PC-3 (cell line): ENCODE measurements at places on chromosomes 13 and 19. TPM values are rescaled to one million over a fixed set of nuclear protein-coding genes. Genes with fewer than 3 reads are reported as not detected.

Gene CLEC4M
- total RNA-seq, result not detected in 2 replicates

DNA sequence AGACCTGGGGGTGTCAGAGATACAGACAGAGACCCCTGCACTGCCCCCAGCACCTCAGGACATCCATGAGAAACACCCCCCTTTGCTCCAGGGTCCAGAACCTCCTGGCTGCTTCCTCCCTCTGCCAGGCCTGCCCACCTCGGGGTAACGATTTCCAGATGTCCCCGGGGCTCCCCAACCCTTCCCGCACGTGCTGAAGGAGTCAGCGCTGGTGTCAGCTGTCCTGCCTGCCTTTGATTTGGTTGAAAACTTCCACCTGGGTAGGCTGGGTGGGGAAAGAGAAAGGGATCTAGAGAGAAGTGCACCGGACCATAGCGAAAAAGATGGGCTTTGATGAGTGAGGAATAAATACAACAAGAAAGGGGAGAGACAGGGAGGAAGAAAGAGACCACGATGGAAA is 1.5 kb upstream of the CGB7 start:
- no peak overlapping the region for H3K4me3 ChIP-seq
- no peaks in the 10 kb centered on the region for H3K27me3 ChIP-seq
- H3K4me1 ChIP-seq, result peaks cover 4% of the 10 kb centered on the region; the same call in 1 of the 2 replicates
- no peak for DNase-seq
- no peaks in the 10 kb centered on the region for H3K36me3 ChIP-seq
- no peak overlapping the region for H3K27ac ChIP-seq

DNA sequence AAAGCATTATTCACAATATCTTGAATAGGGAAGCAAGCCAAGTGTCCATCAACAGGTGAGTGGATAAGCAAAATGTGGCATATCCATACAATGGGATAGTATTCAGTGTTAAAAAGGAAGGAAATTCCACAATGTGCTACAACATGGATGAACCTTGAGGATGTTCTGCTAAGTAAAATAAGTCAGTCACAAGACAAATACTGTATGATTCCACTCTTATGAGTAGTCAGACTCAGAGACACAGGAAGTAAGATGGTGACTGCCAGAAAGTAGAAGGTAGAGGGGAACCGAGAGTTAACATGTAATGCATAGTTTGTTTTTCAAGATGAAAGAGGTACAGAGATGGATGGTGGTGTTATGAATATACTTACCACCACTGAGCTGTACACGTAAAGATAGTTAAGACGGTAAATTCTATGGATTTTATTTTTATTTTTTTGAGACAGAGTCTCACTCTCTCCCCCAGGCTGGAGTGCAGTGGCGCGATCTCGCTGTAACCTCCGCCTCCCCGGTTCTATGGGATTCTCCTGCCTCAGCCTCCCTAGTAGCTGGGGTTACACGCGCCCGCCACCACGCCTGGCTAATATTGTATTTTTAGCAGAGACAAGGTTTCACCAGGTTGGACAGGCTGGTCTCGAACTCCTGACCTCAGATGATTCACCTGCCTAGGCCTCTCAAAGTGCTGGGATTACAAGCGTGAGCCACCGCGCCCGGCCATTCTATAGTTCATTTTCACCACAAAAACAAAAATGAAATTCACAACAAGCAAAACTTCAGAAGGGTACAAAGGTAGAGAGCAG is 1.0 kb upstream of the CHAMP1 start:
- peak overlapping the region; percentile 25; the same call in 1 of the 2 replicates for H3K27ac ChIP-seq
- H3K27me3 ChIP-seq, result no peaks in the 10 kb centered on the region
- peak overlapping the region; percentile 94 for H3K4me3 ChIP-seq
- no peaks in the 10 kb centered on the region for H3K36me3 ChIP-seq
- peak; percentile 25 for DNase-seq

DNA sequence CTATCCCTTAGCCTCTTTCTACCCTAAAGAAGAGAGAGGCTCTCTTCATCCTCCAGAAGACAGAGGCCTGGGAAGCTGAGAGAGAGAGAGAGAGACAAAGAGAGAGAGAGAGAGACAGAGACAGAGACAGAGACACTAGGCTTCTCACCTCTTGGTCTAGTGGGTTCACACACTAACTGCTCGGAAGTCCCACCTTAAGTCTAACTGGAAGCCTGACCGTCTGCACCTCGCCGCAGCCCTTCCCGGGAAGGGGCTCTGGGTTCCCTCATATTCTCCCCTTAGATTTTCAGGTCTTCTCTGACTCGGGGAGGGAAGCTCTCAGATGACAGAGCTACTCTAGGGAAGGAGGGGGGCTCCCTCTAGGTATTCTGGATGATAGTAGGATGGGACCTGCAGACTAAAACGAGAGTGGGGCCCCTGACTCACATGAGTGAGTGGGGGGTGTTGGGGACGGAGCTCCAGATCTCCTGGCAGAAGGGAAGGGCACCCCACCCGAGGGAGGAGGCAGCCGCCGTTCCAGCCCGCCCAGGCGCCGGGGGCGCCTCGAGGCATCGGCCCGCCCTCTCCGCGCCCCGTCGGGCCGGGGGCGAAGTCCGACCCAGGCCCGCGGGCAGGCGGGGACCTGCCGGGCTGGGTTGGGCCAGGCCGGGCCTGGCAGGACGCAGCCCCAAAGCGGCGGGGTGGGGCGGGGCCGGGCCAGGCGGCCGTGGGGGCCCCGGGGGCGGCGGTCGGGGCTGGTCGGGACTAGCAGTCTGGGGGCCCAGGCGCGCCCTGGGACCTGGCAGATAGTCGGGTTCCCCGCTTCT is 2.0 kb upstream of the JUNB start:
- peak; percentile 25 for DNase-seq
- peak overlapping the region; percentile 90 for H3K4me3 ChIP-seq
- no peaks in the 10 kb centered on the region for H3K36me3 ChIP-seq
- H3K27ac ChIP-seq, result peak overlapping the region; percentile 69
- peaks cover 61% of the 10 kb centered on the region for H3K4me1 ChIP-seq

DNA sequence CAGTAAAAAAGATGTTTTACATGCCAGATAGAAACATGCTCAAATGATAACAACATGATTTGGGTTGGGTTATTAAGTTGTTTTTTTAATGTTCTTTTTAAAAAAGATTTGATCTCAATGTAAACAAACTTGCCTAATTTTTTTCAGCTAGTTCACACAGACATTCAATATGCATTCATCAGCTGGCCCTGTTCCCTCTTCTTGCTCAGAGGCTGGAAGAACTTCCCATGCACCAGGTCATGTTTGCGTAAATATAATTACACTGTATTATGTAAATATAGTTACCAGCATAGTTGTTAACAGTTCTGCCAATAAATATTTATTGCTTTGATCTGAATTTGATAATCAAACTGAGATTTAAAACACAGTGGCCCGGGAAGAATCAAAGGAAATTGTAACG is 70.6 kb downstream of the ATP11A start:
- H3K4me3 ChIP-seq, result no peak overlapping the region
- no peaks in the 10 kb centered on the region for H3K27me3 ChIP-seq
- H3K27ac ChIP-seq, result no peak overlapping the region
- DNase-seq, result peak; percentile 58

GRCh38 chr13:103961784-103962183 is 895.6 kb upstream of the SLC10A2 start:
- no peak overlapping the region for H3K4me3 ChIP-seq
- H3K27ac ChIP-seq, result no peak overlapping the region
- no peaks in the 10 kb centered on the region for H3K4me1 ChIP-seq
- H3K27me3 ChIP-seq, result no peaks in the 10 kb centered on the region

- H3K4me3 ChIP-seq, result no peak overlapping the region
- H3K27ac ChIP-seq, result no peak overlapping the region
- 0 out of 2 replicates have a peak, but pooled peaks cover 2% of the 10 kb centered on the region for H3K27me3 ChIP-seq
- no peak for DNase-seq
- no peaks in the 10 kb centered on the region for H3K36me3 ChIP-seq
These were observed 262.6 kb upstream of the RXFP2 start for GRCh38 chr13:31476753-31477152.

DNA sequence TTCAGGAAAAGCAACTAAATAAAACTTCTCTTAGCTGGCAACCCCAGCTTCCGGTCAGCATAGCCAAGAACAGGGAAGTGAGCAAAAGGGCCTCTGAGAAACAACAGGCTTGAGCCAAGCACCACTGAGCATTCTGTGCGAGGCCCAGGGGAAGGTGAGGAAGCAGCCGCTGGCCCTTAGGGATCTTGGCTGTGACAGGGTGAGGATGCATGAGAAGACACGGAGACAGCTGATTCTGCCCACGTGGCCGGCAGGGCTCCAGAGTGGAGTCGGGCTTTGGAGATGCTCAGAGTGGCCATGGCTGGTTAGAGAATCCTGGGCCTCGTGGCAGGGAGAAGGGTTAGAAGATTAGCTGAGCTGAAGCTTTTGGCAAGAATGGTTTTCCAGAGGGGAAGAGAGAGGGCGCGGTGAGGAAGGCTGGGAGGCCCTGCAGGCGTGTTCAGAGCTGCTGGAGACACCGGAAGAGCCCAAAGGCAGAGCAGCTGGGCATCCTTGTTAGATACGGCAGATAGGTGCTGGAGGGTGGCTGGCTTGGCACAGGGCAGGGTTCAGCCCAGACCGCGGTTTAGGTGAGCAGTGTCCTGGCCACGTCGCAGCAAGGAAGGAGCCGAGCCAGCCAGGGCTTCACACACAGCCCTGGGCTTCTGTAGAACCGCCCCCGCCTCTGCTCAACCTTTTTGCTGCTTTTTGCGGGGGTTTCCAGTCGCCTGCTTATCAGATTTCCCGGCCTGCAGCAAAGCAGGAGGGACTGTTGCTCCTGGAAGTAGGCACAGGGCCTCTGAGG is 17.3 kb downstream of the UPF1 start:
- no peak overlapping the region for H3K27ac ChIP-seq
- H3K4me3 ChIP-seq, result no peak overlapping the region
- H3K27me3 ChIP-seq, result no peaks in the 10 kb centered on the region
- no peaks in the 10 kb centered on the region for H3K4me1 ChIP-seq
- peaks cover 43% of the 10 kb centered on the region; the same call in 1 of the 2 replicates for H3K36me3 ChIP-seq

DNA sequence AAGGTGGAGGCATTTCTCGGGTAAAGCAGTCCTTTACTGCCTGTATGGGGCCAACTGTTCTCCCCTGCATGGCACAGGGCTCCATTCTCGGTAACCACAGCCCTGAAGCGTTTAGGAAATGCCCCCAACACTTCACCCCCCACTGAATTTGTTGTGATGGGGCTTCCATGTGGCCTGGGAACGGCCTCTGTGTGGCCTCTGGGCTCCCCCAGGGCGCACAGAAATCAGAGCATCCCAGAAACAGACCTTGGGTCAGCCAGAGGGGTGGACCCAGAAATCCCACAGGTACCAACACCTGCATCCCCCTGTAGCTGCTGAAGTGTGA is 153.7 kb upstream of the VSTM2B start:
- no peak overlapping the region for H3K27ac ChIP-seq
- H3K4me1 ChIP-seq, result no peaks in the 10 kb centered on the region
- no peak for DNase-seq

GRCh38 chr13:75931116-75931515 is 295.0 kb downstream of the LMO7 start:
- H3K36me3 ChIP-seq, result no peaks in the 10 kb centered on the region
- peaks cover 20% of the 10 kb centered on the region for H3K4me1 ChIP-seq
- no peak overlapping the region for H3K27ac ChIP-seq
- no peak overlapping the region for H3K4me3 ChIP-seq

DNA sequence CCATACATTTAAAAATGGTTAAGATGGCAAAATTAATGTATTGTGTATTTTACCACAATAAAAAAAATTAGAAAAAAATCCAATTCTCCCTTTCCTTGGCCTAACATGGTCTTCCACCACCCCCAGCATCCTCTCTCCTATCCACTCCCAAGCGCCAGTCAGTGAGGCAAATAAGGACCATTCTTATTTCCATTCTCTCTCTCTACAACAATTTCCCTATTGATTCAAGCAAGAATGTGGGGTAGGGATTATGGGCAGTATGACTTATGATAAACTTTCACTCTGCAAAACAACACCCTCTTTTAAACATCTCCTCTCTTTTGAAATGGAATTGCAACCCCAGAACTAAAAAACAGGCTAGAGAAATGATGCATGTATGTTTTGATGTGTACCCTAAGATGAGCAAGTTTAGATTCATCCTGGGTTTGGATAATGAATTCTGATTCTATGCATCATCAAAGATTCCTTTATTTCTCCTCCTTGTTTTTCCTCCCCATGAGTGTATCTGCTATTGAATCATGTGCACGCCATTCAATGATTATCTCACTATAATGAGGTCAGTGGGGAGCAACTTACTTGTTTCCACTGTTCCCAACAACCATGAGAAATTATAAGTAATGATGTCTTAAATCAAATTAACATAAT is 3.5 kb downstream of the STARD13 start:
- H3K4me1 ChIP-seq, result peaks cover 64% of the 10 kb centered on the region
- H3K27me3 ChIP-seq, result no peaks in the 10 kb centered on the region
- DNase-seq, result peak; percentile 76
- peak overlapping the region; percentile 83 for H3K4me3 ChIP-seq

DNA sequence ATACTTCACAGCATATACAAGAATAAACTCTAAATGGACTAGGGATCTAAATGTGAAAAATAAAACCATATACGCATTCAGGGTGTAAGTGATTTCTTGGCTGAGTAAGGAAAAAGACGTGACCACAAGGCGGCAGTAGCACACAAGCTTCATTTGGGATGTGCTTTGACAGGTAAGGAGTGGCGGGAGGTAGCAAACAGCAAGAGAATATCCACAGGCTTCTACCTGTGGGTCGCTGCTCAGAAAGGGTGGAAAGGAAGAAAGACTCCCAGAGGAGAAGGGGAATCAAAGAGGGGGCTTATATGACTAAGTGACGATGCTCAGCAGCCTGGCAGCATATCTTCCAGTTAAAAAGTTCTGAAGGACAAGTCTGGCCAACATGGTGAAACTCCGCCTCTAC is 2.5 kb upstream of the ZNF121 start:
- H3K4me3 ChIP-seq, result peak overlapping the region; percentile 19; the same call in 1 of the 2 replicates
- H3K36me3 ChIP-seq, result peaks cover 15% of the 10 kb centered on the region
- no peaks in the 10 kb centered on the region for H3K27me3 ChIP-seq
- peak; percentile 96 for DNase-seq

DNA sequence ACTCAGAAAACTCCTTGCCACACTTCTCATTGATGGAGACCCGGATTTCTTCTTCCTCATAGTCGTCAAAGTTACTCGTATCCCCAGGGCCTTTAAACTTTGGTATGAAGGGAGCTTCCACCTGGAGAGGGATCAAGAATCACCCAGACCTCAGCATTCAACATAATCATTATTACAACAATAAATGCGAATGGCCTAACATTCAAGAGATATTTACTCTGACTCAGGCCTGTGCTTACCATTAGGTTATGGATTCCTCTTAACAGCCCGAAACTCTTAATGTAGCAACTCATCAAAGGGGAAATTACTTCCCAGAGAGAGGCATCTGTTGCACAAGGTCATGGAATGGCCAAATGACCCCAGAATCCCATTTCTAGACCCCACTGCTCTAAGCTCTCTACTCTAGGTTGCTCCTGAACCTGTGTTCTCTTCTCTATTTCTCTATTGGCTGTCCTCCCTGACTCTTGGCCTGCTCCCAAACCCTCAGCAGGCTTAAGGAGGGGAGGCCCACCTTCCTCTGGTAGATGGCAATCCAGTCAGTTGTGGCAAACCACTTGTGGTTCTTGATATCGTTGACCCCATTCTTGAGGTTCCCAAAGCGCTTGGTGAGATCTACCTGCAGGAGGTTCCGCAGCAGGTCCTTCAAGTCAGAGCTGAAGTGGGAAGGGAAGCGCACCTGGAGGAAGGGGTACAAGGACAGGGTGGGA is 2.7 kb upstream of the SAMD1 start:
- DNase-seq, result no peak
- no peaks in the 10 kb centered on the region for H3K27me3 ChIP-seq
- no peak overlapping the region for H3K27ac ChIP-seq
- peaks cover 6% of the 10 kb centered on the region for H3K36me3 ChIP-seq
- peaks cover 8% of the 10 kb centered on the region; the same call in 1 of the 2 replicates for H3K4me1 ChIP-seq
